Naive thymus-derived CD8-positive, alpha-beta T cell (primary cell): ENCODE measurements at places on chromosomes 5 and 9. TPM values are rescaled to one million over a fixed set of nuclear protein-coding genes. Genes with fewer than 3 reads are reported as not detected.

IFNB1 gene
- polyA plus RNA-seq, result not detected

DDX41 gene
- 54.4 TPM for polyA plus RNA-seq

LRRC19 gene
- 0.06 TPM for polyA plus RNA-seq

DNA sequence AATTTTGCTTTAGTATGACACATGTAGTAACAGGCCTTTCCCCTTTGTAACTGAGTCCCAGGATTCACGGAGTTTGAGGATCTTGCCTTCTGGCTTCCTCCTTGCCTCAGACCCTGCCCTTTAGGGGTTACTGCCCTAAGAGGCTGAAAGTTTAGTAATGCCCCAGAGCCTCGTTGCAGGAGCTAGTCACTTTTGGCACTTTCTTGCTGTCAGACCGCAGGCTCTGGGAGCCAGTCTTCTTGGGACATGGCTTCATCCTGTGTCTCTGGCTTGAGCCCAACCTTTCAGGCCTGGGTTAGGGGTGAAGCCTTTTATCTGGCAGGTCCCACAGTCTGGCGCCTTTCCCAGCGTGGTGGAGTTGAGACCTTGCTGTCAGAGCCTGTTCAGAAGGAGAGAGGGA, 185.6 kb upstream of the DMRT1 start:
- DNase-seq, result no peak

- no peak for DNase-seq
These were observed 139.5 kb downstream of the FSTL4 start for GRCh38 chr5:133472829-133473228.

- no peak for DNase-seq
These were observed 2.8 kb downstream of the CACNA1B start for GRCh38 chr9:137880160-137880975.

GRCh38 chr5:110917161-110917875, 154.2 kb upstream of the TSLP start:
- no peak for DNase-seq

HACD4 gene
- polyA plus RNA-seq, result 8.1 TPM

DNA sequence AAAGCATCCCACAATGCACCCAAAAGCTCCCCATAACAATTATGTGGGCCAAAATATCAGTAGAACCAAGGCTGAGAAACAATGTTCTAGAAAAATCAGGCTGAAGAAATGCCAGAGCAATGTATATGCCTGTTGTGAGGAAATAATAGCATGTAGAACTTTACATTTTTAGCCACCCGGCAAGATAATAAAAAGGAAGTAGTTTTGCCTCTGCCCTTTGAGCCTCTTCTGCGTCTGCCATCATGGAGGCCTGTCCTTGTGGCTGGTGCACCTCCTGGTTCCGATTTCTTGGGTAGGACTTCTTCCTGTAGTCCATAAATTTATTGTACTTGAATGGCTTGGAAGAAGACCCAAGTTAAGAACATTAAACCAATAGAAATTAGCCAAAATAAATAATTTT, 38.9 kb upstream of the TNFAIP8 start:
- DNase-seq, result no peak

RAB3C gene
- polyA plus RNA-seq, result not detected

GRCh38 chr9:21677387-21677786, 125.0 kb upstream of the MTAP start:
- DNase-seq, result no peak

- no peak for DNase-seq
These were observed 21.3 kb downstream of the AHRR start for GRCh38 chr5:342501-343460.

DNA sequence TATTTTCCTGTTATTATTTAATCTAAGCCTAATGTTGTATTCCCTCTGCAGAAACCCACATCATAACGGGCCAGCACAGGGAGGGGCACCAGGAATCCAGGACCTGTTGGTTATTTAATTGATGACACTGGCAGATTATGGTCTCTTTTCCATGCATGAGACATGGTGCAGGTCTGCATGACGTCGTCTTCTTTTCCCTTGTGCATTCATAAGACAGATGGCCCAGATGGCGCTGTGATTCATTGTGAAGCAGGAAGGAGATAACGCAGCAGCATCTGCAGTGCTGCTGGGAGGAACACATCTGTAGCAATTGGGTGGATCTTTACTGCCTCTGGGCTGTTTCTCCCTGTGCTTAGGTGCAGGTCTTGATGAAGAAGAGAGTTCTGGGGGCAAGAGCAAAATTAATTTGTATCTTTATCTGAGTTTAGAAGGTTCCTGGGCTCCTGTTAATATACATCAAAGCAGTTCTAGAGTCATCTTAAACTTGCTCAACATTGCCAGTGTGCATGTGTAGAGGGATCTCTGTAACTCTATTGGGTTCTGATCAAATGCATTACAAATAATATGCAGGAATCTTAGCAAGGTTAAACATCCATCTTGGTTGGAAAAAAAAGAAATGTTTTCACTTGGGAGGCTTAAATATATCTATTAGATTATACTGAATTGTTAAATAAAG, 176.1 kb downstream of the PCSK1 start:
- no peak for DNase-seq

PCA3 gene
- not detected for polyA plus RNA-seq

- no peak for DNase-seq
These were observed 27.6 kb downstream of the CMBL start for GRCh38 chr5:10279925-10280720.

GRCh38 chr5:92594031-92594430, 987.0 kb downstream of the NR2F1-AS1 start:
- DNase-seq, result no peak

DNA sequence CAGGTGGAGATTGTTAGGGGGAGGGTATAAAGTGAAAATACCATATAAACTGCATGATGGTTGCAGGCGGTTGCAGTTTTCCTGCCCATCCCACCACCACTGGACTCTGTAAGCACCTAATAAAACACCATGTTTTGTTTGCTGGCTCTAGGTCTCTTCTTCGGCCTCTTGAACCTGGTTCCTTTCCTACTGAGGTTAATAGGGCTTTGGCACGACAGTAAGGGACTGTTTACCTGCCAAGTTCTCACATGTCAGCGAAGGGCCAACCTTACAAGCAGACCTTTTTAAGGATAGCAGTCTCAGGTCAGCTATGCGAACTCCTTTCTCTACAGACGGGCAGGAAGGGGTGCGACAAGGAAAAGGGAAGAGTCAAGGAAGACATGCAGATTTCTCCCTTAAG, 3.4 kb upstream of the RFESD start:
- no peak for DNase-seq

DNA sequence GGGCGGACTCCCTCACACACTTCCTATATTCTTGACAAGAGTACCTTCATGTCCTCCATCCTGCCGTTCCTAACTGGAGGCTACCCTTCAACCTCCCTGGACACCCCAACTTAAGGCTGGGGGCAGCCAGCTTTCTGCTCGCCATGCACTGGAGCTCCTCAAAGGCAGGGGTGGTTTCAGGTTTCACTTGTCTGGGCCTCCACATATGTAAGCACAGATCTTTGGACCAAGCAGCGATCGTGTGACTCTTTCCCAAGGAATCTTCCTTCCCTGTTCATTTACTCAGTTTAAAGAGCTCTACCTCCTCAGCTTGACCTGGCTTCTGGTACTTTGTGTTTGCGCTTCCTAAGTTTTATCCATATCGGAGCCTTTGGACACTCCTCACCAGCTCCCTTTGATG, 34.2 kb upstream of the TRPC7 start:
- DNase-seq, result no peak

GRCh38 chr5:171720086-171720485, 65.5 kb upstream of the SMIM23 start:
- no peak for DNase-seq

GRCh38 chr9:91186632-91187108, 175.0 kb downstream of the AUH start:
- DNase-seq, result no peak

GBGT1 gene
- not detected for polyA plus RNA-seq

DNA sequence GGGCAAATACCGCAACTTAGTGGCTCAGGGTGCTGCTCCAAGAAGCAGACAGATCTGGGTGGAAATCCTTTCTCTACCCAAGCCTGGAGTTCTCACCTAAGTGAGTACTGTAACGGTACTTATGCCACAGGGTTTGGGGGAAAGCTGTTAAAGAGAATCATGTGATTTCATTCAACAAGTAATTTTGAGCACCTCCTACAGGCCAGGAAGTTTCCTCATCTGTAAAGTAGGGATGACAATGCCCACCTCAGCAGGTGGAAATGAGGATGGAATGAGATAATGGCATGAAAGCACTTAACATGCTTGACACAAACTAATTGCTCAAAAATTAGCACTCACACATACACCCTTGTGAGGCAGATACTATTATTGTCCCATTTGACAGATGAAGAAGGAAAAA, 114.1 kb downstream of the JAKMIP2 start:
- no peak for DNase-seq

- DNase-seq, result no peak
These were observed 91.5 kb downstream of the MAMDC2 start for GRCh38 chr9:70135176-70135575.

MORN5 gene
- not detected for polyA plus RNA-seq

GRCh38 chr5:90381213-90381929, 28.2 kb downstream of the CETN3 start:
- no peak for DNase-seq

GRCh38 chr5:137071931-137072330, 427.2 kb downstream of the SPOCK1 start:
- no peak for DNase-seq

IFNA21 gene
- polyA plus RNA-seq, result not detected

RNF183 gene
- polyA plus RNA-seq, result not detected

FOXI1 gene
- polyA plus RNA-seq, result not detected

COL23A1 gene
- 0.10 TPM for polyA plus RNA-seq

REEP2 gene
- 0.28 TPM for polyA plus RNA-seq
